NCI-H345 (cell line): ENCODE measurements at places on chromosomes 1 and 21.

DNA sequence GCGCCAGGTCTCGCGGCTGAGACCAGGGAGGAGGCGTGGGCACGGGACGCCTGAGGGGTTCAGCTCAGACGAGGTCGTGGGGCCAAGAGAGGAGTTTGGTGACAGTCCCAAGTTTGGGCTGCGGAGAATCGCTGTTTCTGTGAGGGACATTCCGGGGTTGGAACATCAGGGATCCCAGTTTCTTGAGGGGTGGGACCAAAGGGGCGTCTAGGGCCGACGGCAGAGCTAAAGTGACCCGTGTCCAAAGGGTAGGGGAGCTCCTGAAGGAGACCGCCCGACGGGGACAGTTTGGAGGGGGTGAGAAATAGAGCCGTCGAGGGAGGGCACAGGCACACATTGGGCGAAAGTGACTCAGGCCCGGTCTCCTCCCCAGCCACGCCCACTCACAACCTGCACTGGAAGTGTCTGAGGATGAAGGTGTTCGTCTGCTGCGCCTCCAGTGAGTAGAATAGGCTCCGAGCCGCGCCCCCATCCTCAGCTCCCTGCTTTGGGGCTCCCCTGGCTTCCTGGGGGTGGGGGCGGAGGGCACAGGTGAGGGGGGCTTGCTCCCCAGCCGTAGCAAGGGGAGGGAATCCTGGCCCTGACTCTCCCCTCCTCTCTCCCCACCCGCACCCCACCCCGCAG lies 7.0 kb downstream of the EFNA3 start:
- DNase-seq = peak; percentile 77

- DNase-seq = no peak
These were observed 279.2 kb downstream of the RPS6KC1 start for GRCh38 chr1:213330281-213330680.

DNA sequence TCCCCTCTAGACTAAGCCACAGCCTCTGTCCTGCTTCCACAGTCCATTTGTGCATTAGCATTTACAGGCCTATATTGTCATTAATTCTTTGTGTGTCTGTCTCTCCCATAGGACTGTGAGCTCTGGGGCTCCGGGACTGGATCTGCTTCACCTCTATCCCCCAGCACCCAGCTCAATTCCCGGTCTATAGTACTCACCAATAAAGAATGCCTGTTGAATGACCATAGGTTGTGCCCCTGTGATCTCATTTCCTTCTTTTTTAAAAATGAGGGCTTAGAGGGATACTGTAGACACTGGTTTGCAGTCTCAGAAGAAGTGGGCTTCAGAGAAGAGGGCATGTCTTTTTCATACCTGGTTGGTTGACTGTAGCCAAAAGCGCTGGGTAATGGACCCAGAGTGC lies 8.8 kb upstream of the POU3F1 start:
- no peak for DNase-seq

- no peak for DNase-seq
These were observed 22.6 kb upstream of the ZP4 start for GRCh38 chr1:237913345-237913744.

DNA sequence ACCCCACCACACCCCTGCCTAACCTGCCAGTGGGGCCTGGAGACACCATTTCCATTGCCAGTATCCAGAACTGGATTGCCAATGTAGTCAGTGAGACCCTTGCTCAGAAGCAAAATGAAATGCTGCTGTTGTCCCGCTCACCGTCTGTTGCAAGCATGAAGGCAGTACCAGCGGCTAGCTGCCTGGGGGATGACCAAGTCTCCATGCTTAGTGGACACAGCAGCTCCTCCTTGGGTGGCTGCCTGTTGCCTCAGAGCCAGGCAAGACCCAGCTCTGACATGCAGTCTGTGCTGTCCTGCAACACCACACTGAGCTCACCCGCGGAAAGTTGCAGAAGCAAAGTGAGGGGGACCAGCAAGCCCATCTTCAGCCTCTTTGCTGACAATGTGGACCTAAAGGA lies 33.4 kb downstream of the STYXL2 start:
- no peak for DNase-seq

DNA sequence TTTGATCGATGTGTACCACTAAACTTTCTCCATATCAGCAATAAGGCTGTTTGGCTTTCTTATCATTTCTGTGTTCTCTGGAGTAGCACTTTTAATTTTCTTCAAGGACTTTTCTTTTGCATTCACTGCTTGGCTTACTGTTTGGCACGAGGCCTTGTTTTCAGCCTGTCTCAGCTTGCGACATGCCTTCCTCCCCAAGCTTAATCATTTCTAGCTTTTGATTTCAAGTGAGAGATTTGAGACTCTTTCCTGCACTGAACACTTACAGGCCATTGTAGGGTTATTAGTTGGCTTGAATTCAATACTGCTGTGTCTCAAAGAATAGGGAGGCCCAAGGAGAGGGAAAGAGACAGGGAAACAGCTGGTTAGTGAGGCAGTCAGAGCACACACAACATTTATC lies 120.6 kb upstream of the KCND3 start:
- no peak for DNase-seq

- DNase-seq = no peak
These were observed 63.9 kb downstream of the MAP3K7CL start for GRCh38 chr21:29194342-29194741.

GRCh38 chr1:230335861-230336522 lies 90.1 kb downstream of the PGBD5 start:
- DNase-seq = no peak

GRCh38 chr1:173429471-173430402 lies 47.4 kb upstream of the PRDX6 start:
- peak; percentile 50 for DNase-seq

GRCh38 chr21:35508139-35508888 lies 459.2 kb upstream of the RUNX1 start:
- no peak for DNase-seq

DNA sequence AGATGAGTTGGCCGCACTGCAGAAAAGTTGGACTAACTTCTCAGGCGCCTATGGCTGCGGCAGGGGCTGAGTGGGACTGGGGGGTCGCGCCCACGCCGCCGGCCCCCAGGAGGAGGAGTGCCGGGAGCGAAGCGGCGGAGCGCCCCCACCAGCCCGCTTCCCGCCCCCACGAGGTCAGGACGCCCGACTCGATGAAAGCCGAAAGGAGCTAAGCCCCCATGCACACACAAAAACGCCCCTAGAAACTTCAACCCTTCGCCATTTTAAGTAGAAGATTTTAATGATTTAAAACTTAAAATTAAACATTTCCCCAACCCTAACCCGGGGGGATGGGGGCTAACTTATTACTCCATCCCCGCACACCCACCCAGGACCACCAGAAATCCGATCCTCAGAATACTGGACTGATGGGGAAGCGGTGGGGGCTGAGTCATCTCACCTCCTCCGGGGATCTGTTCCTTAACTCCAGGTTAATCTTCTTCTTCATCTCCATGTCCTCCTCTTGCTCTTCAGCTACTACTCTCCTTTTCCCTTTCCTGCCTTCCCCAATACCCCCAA lies 539 bp downstream of the ANP32E start:
- DNase-seq = peak; percentile 34

GRCh38 chr1:185646202-185646683 lies 87.9 kb upstream of the HMCN1 start:
- peak; percentile 74 for DNase-seq

DNA sequence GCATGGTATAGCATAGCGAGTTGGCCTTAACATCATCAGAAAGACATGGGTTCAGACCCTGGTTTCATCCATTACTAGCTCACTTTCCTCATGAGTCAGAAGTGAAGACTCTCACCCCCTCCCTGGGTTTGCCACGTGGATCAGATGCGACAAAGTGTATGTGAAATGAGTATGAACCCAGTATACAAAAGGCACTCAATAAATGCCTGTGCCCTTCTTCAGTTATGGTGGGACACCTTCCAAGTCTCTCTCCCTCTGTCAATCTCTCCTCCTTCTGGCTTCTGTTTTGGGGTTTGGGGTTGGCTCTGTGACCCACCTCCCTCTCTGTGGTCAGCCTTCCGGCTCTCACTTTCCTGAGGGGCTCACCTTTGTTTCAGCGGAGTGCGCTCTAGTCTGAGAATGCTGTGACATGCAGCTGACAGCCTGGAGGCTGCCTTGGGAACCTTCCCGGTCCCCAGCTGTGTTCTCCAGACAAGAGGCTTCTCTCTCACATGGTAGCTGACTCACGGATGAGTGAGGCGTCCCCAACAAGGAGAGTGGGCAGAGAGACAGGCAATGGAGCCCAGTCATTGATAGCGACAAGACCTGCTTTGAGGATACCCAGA lies 155.0 kb upstream of the EDN2 start:
- DNase-seq = no peak

GRCh38 chr1:21200767-21201166 lies 24.1 kb upstream of the EIF4G3 start:
- DNase-seq = no peak

DNA sequence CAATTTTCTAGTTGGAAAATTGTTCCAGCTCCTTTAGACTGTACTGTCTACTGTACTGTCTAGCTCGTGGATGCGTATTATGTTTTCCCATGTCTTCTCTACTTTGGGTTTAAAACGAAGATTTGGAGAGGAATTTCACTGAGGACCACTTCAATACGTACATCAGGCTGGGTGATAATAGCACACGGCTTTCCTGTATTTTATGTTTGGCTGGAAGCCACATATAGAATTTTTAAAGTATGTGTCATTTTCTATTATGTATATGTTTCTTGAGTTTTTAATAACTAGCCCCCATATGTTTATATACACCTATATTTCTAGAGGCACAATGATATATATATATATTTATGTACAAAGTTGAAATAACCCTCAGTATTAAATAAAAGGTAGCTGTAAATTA lies 226.4 kb downstream of the GREM2 start:
- DNase-seq = no peak

DNA sequence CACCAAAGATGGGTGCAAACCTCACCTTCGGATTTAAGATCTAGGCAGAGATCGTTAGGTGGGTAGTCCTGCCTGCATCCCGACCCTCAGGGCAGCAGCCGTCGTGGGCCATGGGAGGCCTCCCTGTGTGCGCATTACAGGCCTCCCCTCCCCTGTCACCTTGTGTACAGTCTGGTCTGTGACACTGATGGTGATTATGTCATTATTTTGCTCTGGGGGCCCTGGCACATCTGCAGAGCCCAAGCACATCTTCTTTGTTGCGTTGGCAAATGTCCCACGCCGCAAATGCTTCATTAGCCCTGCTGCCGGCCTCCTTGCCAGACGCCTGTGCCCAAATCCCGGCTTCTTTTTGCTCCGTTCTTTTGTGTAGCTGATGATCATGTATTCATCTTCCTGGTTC lies 31.7 kb downstream of the PROX1 start:
- peak; percentile 71 for DNase-seq

GRCh38 chr1:151729966-151730291 lies 8.6 kb downstream of the RIIAD1 start:
- DNase-seq = no peak

- DNase-seq = no peak
These were observed 17.3 kb upstream of the TTC4 start for GRCh38 chr1:54698346-54698745.

GRCh38 chr1:3996846-3997705 lies 97.0 kb upstream of the C1orf174 start:
- DNase-seq = no peak

DNA sequence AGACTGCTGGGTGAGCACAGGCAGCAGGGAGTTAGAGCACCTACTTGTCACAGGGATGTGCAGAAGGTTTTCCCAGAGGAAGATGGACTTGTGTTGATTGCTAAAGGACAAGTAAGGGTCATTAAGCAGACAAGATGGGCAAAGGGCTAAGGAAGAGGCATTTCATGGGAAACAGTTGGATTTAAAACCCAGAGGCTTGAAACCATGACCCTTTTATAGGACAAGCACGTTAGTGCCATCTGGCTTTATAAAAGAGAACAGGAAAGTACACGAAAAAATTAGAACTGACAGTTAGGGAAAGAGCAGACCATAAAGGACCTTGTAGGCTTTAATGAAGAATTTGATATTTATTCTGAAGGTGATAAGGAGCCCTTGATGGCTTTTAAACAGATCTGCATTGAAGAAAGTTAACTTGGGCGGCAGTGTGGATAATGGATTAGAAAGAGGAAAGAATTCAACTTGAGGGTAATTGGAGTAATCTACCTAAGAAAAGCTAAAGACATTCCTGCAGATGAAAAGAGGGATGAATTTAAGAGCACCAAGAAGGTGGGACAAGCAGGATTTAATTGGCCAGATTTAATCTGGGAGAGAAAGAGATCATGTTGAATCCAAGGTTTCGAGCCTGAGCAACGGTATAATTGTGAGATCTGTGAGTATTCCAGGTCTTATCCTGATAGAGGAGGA lies 68.6 kb downstream of the ZC3H11B start:
- DNase-seq = no peak

DNA sequence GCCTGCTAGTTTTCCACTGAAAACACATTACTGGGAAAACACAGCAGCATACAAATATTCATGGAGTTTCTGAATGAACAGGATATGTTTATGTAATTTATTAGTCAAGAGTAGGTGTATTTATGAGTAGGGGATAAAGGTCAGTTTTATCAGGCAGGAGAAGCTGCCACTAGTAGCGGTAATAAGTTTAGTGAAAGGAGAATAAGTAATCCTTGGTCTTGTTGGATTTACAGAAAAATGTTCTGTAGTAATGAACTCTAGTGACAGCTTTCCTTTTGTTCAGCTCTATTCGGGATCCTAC lies 1.2 kb downstream of the MAST2 start:
- DNase-seq = no peak

DNA sequence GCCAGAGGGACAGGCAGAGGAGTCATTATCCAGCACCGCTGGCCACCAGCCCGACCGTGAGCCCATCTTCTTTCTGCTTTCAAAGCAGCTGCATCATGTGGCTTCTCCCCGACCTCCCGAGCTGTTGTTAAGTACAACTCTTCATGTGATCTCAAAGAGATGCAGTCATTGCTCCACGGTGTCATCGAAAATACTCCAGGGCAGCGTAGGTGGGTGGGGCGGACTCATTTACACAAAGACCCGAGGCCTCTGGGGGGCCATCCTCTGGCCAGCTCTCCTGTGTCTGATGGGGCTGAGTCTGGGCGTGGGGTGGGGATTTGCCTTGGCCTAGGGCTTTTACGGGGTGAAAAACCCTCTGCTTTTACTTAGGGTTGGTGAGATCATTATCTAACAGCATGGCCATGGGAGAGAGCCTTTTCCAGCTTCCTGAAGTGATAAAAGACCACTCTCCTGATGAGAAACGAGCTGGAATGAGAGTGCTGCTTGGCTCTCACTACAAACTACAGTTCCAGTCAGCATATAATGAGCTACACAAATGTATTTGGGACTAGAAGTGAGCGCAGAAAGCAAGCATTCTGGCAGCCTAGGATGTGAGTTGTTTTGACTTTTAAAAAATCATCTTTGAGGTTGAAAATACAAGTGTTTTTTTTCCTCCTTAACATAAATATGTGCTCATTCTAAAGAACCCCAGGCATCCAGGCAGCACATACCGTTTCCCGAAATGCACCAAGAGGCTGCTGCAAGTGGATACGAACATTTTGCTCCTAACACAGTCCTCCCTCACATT lies 165.0 kb downstream of the RHOU start:
- DNase-seq = no peak

DNA sequence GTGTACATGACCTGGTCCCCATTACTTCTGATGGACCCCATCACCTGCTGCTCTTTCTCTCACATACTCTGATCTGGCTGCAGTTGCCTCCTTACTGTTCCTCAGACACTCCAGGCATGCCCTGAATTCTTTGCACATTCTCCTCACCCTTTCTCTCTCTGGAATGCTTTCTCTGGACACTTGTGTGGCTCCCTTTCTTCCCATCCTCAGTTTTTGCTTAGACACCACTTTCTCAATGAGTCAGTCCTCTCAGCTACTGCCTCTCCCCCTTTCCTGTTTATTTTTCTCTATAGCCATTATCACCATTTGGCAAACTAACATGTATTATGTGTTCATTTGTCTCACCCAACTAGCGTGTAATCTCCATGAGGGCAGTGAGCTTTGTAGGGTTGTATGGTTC lies 28.1 kb downstream of the PLXNA2 start:
- DNase-seq = no peak

- DNase-seq = no peak
These were observed 166.0 kb upstream of the C8B start for GRCh38 chr1:57131701-57132394.
